NCI-H526 (cell line): ENCODE measurements at places on chromosomes 7 and 10.

GRCh38 chr10:45373576-45374349 is at the start of gene ALOX5:
Gene ALOX5, plus strand, starts transcription at chr10:45374216. Its CDS starts 64 bp downstream, at chr10:45374280.
- DNase-seq: peak; percentile 78

DNA sequence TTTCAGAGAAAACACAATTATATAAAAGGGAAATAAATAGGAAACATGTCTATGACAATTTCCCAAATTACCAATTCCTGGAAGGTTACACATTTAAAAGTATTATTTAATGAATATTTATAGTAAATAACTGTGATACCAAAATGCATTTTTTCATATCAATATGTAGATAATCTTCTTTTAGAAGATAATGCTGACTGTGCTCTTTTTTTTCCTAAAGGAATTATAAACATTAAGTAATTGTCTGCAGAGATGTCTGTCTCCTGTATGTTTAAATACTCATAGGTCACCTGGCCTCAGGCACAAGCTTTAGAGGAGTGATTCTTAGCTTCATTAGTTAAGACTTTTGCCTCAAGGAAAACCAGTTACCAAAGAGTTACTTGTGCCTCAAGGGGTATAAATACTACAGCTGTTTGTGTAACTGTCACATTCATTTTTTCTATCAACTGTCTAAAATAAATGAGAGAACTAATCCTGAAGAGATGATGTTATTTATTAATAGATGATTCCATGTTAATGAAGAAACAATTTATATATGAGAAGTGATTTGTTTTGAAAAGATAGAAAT is 77.1 kb downstream of the DNAJC1 start:
- DNase-seq: no peak

- no peak for DNase-seq
Measured at GRCh38 chr10:80476685-80477084, 22.6 kb downstream of the TSPAN14 start.

DNA sequence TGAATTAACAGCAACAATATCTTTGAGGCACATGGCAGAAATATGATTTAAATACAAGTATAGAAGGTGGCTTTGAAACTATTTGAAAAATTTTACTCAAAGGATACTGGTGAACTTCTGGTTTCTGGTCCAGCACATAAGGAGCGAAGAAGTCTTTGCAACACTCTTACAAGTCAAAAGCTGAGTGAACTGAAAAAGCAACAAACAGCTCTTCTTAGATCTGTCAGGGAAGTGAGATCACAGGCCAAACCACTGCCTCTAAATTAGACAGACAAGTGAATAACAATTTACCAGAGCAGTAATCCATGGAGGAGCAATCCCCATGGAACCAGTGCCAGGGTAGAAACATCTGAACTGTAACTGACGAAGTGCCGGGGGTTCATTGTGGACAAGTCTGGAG is 9.6 kb upstream of the VWC2 start:
- no peak for DNase-seq

- peak; percentile 80 for DNase-seq
Measured at GRCh38 chr7:39465055-39465929, 100.9 kb upstream of the YAE1 start.

- DNase-seq: no peak
Measured at GRCh38 chr7:46315891-46316290, 394.8 kb upstream of the IGFBP3 start.

GRCh38 chr7:90625051-90625450 is 28.9 kb downstream of the CDK14 start:
- no peak for DNase-seq

GRCh38 chr7:20201380-20201779 is 15.8 kb downstream of the MACC1 start:
- DNase-seq: no peak

DNA sequence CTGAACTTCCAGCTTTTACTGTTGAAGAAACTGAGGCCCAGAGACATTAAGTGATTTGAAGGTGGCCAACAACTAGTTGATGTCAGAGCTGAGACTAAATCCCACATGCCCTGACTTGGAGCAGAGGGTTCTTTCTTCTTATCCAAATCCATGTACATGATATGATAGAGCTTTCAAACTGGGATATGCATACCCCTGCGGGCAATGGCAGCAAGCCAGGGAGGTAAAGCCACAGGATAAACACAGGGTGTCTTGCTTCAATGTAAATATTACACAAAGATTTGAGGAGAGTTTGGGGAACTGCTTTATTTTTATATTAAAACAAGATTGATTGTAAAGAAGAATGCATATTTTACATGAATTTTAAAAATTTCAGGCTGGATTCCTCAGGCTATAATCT is 2.3 kb upstream of the LRRC72 start:
- DNase-seq: no peak
